CD4-positive, alpha-beta T cell treated with Interferon alpha-2 for 1 hour (primary cell): ENCODE measurements at places on chromosomes 11 and 22.

DNA sequence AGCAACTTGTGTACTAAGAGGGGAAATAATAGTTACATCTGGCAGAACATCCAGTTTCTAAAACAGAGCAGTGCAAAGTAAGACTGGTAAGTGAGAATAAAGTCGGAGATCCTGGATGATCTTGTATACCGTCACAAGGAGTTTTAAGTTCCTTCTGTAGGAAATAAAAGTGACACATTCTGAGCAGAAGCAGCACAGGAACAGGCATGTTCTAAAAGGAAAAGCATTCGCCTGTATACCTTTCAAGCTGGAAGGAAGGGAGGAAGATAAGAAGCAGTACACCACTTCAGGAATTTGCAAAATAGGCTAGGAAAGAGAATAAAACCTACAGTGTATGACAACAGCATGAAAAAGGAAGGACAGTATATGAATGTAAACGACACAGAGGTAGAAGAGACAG is 106.2 kb upstream of the TP53AIP1 start:
- DNase-seq = no peak

DNA sequence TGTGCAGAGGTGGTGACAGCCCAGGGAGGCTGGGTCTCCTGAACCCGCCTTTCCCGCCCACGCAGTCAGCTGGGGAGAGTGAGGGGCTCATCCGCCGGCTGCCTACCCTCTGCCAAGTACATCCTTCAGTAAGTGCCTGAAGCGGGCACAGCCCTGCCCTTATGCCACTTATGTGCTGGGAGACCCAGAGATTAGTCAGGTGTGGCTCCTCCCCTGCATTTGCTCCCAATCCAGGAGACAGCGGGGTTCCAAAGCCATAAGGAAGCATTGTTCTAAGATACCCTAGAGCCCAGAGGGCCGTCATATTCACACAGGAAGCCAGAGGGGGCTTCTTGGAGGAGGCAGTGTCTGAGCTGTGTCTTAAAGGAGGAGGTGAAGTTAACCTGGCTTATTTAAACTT is 5.8 kb upstream of the PPP6R3 start:
- DNase-seq = no peak

GRCh38 chr22:46592390-46592872 is 27.8 kb upstream of the GRAMD4 start:
- DNase-seq = peak; percentile 45

GRCh38 chr11:111879637-111879960 is 258 bp downstream of the CFAP68 start:
- no peak for DNase-seq

- DNase-seq = no peak
These were observed 462.1 kb downstream of the BUD13 start for GRCh38 chr11:116310698-116311097.

DNA sequence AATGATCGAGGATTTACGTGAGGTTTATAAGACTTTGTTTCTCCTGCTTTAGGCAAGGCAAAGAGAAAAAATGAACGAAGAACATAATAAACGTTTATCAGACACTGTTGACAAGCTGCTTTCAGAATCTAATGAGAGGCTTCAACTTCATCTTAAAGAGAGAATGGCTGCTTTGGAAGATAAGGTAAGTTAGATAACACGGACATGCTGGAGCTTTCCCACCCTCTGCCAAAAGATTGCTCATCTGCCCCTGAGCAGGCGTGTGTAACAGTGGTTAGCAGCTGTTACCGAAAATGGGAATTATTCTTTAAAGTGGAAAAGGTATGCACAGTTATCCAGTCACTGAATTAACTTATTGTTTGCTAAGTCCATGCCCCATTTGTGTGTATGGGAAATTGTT is 62.8 kb upstream of the CTTN start:
- no peak for DNase-seq

DNA sequence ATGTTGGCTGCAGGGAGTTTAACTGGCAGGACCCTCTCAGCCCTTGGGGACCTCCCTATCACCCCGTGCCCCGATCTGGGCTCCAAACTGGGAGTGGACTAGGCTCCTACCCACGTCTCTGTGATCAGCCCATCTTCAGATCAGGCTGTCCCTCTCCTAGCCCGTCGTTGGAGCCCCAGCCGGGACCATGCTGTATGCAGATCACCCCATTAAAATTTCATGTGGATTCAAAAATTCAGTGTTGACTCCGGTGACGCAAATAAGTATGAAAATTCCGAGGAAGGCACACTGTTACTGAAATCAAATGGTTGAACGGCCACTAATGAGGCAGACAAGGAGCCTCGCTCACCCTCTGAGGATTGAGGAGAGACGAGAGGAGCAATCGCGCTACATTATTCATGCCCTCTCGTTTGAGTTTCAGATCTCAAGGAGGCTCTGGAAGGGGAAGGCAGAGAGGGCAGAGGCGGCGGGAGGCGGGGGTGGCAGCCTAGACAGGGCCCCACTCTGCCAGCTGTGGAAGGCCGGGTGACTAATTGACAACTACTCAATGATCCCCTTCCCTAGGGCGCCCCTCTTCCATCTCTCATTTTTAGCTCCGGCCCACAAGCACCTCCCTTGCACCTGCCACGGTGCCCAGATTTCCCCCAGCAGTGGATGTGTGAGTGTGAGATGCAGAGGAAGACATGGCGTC is 255.4 kb downstream of the MIAT start:
- no peak for DNase-seq

DNA sequence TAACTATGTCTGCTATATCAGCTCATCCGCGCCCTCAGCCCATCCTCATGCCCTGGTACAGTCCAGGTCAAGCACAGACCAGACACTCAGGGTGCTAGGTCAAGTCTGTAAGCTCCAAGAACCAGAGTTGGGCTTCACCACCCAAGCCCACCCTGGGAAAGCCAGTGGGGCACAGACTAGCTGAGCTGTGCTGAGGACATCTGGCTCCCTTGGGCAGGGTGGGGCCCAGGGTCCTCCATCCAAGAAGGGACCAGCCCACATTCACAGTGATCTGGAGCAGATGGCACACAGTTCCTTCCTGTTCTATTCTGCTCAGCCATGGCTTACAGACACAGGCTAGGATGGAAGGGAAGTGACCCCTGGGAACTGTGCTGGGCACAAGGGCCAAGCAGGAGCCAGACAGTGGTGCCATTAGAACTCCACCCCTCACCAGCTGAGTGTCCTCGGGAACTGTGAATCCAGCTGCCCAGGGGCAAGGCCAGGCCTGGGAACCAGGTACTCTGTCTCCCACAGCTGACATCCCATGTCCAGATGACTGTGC is 9.1 kb downstream of the P2RY6 start:
- DNase-seq = no peak

- no peak for DNase-seq
These were observed 270.2 kb upstream of the LUZP2 start for GRCh38 chr11:24226606-24227005.

DNA sequence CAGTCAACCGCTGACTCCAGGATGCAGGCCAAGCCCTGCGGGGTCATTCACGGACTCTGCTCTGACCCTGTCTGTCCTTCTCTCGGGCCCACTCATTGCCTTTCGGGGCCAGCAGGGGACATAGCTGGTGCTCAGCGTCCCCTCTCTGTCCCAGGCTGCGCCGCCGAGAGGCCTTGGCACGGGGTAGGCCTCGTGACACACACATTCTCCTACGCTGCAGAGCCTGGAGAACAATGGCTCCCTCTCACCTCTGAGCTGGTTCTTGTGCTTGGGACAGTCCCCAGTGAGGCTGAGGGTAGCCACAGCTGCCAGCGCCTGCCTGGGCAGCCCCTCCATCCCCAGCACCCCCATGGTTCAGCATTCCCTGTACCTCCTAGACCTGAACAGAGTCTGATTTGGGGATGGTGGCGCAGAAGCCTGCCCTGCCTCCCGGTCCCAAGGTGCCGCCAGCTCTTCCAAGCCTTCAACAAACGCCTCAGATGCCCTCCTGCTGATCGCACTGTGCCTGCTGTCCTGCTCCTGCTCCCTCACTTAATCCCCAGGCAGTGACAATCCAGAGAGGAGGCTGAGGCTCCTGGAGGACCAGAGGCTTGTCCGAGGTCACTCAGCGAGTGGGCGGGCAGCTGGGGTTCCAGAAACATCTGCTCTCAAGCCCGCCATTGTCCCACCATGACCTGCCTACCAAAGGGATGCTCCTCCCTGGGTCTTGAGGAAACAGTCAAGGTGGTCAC is 30.4 kb downstream of the DUSP8 start:
- no peak for DNase-seq

DNA sequence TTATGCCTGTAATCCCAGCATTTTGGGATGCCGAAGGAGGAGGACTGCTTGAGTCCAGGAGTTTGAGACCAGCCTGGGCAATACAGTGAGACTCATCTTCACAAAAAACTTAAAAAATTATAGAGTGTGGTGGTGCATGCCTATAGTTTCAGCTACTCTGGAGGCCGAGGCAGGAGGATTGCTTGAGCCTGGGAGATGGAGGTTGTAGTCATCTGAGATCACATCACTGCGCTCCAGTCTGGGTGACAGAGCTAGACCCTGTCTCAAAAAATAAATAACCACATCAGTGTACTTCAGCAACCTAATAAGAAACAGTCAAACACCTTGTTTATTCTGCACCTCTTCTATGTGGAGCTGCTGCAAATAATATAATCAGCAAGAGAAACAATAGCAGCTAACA is 1.4 kb downstream of the NARS2 start:
- no peak for DNase-seq

DNA sequence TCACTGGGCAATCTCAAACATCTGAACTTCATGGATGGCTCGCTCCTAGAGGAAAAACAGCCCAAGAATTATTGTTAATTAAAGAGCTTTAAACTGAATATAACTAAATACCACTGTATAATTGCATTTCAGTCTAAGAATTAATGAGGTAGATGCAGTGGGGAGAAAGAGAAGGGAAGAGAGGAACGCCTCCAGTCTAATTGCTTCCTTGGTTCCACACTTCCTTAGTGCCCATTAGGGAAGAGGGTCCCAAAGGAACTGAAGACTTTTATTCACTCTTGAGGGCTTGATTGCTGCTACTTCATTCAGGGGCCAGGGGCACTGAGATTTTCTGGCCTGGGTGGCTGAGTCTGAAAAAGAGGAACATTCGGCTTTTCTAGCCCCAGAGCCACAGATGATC is 11.8 kb upstream of the OR10G7 start:
- no peak for DNase-seq

DNA sequence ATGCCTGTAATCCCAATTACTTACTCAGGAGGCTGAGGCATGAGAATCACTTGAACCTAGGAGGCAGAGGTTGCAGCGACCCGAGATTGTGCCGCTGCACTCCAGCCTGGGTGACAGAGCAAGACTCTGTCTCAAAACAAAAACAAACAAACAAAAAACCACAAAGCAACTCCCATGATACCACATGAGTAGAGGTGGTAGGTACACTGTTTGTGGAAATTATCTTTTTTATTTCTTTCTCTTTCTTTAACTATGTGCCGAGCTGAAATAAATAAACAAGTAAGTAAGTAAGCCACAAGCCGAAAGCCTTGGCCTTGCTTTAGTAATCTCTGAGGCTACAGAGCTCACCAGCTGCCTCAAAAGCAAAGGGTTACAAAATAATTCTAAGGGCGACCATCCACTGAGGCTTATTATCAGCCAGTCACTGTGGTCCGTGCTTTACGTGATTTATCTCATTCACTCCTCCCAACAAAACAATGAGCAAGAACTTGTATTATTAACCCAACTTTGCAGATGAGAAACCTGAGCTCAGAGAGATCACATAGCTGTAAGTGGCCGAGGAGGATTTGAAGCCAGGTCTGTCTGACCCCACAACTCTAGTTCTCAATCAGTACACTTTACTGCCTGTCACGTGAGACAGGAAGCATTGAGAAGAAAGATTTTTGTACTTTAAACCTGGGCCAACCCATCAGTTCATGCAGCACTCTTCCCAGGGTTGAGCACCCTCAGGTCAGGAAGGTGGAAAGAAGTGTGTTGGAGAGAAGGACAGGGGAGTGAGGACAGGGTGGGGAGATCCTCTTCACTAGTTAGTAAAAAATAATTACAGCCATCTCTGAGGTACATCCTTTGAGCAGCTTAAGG is 69.8 kb upstream of the MTMR2 start:
- no peak for DNase-seq

DNA sequence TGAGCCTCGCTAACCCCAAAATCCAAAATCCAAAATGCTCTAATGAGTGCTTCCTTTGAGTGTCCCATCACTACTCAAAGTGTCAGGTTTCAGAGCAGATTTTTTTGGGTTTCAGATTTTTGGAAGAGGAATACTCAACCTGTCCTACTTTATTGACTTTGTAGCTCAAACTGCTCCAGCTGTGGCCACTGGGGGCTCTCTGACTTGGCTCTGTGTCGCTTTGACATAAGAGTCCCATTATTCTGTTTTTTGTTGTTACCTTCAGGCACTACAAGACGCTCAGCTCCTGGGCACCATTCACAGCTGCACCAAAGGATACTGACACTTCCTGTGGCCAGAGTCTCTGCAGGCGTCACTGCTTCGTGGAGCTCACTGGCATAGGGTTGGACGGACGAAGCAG is 41.1 kb downstream of the PHF21B start:
- no peak for DNase-seq

GRCh38 chr11:21427726-21428125 is 758.3 kb downstream of the NELL1 start:
- DNase-seq = no peak

- DNase-seq = no peak
These were observed 75.3 kb downstream of the ARFGAP2 start for GRCh38 chr11:47101406-47101805.
